A549 treated with CORT108297 at 1 μM for 4 hours (cell line): ENCODE measurements at places on chromosomes 5 and 9. TPM values are rescaled to one million over a fixed set of nuclear protein-coding genes. Genes with fewer than 3 reads are reported as not detected.

The BAAT gene
- total RNA-seq = 0.33 to 0.60 TPM (median 0.41 TPM) in 5 replicates

The CD274 gene
- 1.6 to 2.6 TPM (median 2.3 TPM) in 5 replicates for total RNA-seq

The MELK gene
- 62.8 to 88.5 TPM (median 71.3 TPM) in 5 replicates for total RNA-seq

The PPP2R2B gene
- total RNA-seq = 0.06 to 0.24 TPM (median 0.14 TPM) in 5 replicates

The BARHL1 gene
- total RNA-seq = 0.03 TPM in 1 of 5 replicates, not detected in the others

The ECSCR gene
- total RNA-seq = not detected in 5 replicates

The SLC34A3 gene
- total RNA-seq = 0.07 to 0.14 TPM (median 0.10 TPM) in 4 of 5 replicates, not detected in the other

The GZMA gene
- total RNA-seq = not detected in 5 replicates

The ANXA2R gene
- 1.8 to 3.1 TPM (median 3.0 TPM) in 5 replicates for total RNA-seq

The IL13 gene
- 0.06 to 0.13 TPM in 2 of 5 replicates, not detected in the others for total RNA-seq

The THOC3 gene
- 52.0 to 60.5 TPM (median 56.8 TPM) in 5 replicates for total RNA-seq

The SLC34A1 gene
- total RNA-seq = 0.02 TPM in 1 of 5 replicates, not detected in the others

The SPATA31A3 gene
- not detected in 5 replicates for total RNA-seq

The TTC23L gene
- 0.13 to 0.70 TPM (median 0.23 TPM) in 3 of 5 replicates, not detected in the others for total RNA-seq

The FAM221B gene
- total RNA-seq = not detected in 5 replicates

The FCHO2 gene
- total RNA-seq = 10.8 to 16.2 TPM (median 12.8 TPM) in 5 replicates
